ENCODE measurements at places on chromosomes 2 and 18.

GRCh38 chr2:71678874-71679273 is 225.5 kb downstream of the DYSF start:
- no peak for DNase-seq

- no peak for DNase-seq
Measured at GRCh38 chr18:10076502-10077030, 162.8 kb downstream of the VAPA start.

GRCh38 chr2:44753552-44754285 is 187.8 kb upstream of the SIX3 start:
- no peak for DNase-seq

- DNase-seq = no peak
Measured at GRCh38 chr18:40017021-40017420, 1938.0 kb upstream of the PIK3C3 start.

DNA sequence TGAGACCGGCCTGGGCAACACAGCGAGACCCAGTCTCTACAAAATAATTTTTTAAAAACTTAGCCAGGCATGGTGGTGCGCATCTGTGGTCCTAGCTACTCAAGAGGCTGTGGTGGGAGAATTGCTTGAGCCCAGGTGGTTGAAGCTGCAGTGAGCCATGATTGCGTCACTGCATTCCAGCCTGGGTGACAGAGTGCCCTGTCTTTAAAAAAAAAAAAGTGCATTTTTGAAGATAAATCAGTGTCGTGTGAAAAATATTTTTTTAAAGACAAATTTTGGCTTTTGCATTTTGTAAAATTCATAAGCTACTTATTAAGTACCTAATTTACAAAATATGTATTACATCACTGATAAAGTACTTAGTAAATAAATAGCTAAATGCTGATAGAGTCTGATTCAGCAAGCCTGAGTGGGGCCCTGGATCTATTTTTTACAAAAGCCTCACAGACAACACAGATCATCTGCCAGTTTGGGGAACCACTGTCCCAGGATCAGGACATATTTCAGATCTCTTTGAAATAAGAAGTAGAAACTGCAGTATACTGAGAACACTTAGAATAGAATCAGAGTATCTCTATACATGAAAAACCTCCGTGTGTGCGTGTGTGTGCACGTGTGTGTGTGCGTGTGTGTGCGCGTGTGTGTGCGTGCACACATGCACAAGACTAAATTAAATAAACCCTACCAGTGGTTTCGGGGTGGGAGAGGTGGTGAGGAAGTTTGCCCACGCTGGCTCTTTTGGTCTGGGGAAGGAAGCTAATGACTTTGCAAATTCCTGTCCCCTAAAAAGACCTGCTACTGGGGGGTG is 61.6 kb downstream of the AAK1 start:
- no peak for DNase-seq

DNA sequence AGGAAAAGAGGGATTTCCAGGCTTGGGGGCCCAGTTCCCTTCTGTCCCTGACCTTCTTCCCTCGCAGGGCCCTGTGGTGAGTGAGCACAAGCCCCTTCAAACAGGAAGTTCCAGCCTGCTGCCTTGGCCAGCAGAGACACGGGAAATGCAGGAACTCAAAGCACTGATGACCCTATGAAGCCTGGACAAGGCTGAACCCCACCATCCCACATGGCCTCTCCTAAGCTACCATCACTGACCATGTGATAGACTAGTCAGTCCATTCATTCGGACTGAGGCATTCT is 196.4 kb downstream of the TNS1 start:
- no peak for DNase-seq

- no peak for DNase-seq
Measured at GRCh38 chr2:43038034-43038695, 188.2 kb downstream of the ZFP36L2 start.

DNA sequence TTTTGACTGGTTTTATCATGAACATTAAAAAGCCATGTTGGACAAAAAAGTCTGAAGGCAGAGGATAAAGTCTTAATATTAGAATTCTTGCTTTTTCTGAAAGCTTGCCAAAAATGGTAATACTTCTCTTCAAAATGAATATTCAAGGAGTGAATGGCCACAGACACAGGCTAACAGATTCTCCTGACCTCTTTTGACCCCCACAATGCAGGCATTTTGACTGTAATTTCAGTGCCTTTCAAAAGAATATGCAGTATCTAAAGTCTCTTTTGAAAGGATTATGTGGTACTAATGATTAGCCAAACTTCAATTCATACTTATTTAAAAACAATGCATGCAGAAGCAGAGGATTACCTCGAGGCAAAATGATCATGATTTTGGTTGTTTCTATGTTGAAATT is 557.8 kb upstream of the GCFC2 start:
- DNase-seq = no peak

DNA sequence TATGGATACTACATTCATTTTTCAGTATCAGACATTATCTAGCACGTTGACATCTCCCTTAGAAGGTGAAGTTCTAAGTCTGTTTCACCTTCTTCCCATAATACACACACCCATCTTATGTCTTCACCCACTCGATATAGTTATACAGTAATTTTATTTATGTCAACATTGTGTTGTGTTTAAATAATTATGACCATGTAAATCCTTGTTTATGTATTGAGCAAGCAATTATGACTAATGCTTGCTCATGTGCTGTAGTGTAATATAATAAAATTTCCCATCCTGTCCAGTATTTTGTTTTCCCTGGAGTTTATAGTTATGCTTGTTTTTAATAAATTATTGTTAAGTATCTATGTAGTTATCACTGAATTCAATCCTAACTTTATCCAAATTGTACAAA is 163.2 kb downstream of the MTX2 start:
- no peak for DNase-seq

DNA sequence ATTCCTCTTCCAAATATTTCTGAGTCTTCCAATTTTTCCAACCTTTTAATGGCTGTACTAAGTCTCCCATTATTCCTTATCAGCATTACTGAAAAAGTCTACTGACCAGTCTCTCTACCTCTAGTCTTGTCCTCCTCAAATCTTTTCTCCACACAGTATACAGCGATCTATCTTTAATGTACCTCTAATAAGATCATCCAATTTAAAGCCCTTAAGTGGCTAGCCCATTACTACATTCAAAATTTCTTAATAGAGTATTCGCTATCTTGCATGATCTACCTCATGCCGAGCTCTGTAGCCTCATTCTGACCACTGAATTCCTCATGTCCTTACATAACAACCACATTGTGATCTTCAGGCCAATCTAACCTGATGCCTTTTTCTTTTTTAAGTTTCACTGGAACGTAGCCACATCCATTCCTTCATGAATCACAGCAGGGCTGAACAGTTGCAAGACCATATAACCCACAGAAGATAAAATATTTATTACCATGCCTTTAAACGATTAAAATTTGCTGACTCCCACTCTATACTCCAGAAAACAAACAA is 57.9 kb downstream of the SLC66A3 start:
- no peak for DNase-seq

DNA sequence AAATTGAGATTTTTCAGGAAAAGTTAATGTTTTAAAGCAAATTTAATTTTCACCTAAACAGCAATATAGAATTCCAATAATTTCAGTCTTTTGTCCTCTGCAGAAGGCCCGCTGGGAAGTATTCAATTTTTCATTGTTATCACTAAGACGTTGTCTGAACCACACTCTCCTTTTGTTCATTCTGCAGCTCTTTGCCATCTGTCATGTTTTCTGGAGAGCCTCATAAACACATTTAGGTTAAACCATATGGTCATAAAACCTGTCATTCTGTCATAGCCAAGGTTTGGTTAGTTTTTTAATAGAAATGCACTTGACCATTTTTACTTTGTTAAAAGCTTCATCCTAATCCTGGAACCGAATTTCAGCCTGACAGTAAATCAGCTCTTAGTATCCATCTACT is 54.0 kb upstream of the PGAP1 start:
- DNase-seq = no peak

Data from 8988T (cell line).